ENCODE measurements at places on chromosomes 3 and 15.

DNA sequence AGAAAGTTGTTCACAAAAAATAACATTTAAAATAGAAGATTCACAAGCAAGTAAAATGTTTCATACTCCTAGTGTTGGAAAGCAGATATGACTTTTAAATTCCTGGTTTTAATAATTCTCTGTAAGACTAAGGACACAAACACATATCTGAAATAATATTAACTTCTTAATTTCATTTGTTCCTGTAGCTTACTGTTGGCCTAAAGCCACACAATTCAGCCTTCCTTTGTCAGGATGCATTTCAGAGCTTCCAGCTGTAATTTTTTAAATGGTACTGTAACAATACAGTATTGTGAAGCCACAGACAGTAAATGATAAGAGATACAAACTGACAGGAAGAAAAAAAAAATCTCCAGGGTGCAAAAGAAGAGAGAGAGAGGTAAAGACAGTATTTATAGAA lies 84.2 kb downstream of the TMCC1 start:
- no peak for DNase-seq

GRCh38 chr3:146464005-146464595 lies 5.3 kb downstream of the PLSCR2 start:
- no peak for DNase-seq

GRCh38 chr3:64300790-64301423 lies 75.6 kb upstream of the PRICKLE2 start:
- no peak for DNase-seq

GRCh38 chr15:37586011-37586583 lies 348.3 kb upstream of the TMCO5A start:
- no peak for DNase-seq

- DNase-seq, result no peak
These were observed 688.7 kb downstream of the MECOM start for GRCh38 chr3:168974617-168975403.

GRCh38 chr15:45326741-45327140 lies 51.6 kb downstream of the GATM start:
- DNase-seq, result no peak

GRCh38 chr3:121414924-121415323 lies 130.9 kb downstream of the POLQ start:
- DNase-seq, result no peak

DNA sequence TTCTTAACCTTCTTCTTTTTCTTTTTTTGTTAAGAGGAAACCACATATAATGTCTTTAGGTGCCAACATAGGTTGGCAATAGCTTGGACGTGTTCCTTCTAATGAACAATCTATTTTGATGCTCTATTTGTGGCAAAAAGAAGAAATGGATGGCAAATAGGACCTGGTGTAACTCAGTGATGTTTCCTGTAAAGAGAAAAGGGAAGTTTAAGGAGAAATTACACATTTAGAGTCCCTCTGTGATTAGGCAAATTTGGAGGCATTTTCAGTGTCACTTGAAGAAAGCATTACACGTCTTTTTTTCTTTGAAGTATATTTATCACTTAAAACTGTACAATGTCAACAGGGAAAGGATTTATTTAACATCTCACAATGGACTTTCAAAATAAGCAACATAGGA lies 327.1 kb downstream of the ZIC1 start:
- no peak for DNase-seq

DNA sequence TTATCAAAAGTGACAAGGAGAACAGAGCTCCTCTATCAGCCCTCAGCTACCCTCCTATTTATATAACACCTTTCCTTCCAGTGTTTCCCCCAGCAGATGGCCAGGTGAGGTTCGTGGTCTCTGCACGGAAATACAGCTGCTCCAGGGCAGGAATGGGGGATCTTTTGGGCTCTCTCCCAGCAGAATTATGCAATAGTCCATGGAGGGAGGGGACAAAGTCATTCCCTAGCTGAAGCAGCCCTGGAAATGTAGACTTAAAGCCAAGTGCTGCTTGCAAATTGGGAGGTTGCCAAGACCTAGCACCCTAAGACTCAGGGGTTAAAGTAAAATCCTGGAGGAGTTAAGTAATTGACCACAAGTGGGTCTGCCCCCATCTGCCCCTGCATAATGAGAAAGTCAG lies 256.3 kb downstream of the LRTM1 start:
- no peak for DNase-seq
